ENCODE measurements at places on chromosomes 4 and X.

DNA sequence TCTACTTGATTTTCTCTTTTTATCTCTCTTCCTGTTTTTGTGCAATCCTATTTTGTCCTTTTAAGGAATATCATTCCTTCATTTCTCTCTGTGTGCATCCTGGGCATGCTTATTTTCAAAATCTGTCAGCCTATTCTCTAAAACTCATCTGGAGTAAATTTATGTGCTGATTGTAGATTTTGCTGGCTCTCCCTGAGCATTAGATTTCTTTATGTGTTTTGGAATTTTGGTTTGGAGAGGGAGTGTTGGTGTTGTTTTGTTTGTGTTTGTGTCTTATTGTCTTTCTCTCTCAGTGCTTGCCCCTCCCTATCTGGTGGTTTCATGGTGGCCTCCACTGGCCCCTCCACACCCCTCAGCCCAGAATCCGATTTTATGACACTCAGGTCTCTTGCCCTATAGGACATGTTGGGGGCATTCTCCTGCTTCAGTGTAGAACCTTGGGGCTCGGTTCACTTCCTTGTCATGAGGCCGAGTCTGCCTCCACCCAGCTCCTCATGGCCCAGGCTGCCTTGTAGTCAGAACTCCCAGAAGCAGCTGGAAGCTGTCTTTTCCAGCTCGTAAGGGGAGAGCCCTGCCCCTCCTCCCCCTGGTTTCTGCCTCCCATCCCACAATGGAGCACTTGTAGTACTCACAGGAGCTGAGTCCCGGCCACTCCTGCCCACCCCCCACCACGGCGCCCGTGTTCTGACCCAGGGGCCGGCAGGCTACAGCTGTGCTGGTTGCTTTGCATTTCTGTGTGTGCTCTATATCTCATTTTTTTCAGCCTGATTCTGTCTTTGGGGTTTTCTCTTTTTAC, 24.5 kb upstream of the PJA1 start:
- DNase-seq: no peak

DNA sequence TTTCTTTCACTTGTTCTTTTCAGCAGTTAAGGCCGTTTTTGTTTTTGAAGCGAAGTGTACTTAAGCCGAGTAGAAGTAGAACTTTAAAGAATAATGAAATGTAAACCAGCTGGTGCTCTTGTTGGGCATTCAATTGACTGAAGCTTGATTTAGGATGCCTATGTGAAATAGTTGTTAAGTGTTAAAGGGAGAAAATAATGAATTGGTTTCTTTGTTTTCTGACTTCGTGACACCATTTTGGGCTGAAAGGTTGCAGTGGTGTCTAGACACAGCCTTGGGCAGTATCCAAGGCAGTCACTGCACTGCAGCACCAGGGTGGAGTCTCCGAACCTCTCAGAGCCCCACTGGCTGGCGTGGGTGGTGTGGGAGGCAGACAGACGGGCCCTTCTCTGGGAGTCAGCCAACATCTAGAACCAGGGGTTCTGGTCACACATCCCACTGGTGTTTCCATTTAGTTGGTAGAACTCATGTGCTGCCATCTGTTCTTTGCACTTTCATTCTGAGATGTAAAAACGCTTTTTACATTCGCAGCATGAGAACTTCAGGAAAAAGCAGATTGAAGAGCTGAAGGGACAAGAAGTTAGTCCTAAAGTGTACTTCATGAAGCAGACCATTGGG, 3.5 kb downstream of the UCHL1 start:
- DNase-seq: no peak

DNA sequence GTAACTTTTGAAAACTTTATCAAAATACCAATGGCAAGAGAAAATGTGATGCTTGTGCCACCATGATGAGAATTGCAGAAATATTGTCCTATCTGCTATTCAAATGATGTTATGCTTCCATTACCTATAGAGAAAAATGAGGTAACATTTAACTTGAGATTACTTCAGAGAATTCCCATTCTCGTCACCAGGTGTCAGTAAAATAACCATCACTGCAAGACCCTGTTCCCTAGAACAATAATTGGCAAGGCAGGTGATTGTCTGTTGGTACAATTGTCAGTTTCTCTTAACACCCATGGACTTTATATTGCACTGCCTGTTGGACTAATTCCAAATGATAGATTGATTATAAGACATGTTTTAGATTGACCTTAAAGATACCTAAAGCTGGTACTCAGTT, 179.9 kb downstream of the GABRG1 start:
- no peak for DNase-seq

GRCh38 chrX:20394451-20394850, 127.7 kb upstream of the RPS6KA3 start:
- DNase-seq: no peak

DNA sequence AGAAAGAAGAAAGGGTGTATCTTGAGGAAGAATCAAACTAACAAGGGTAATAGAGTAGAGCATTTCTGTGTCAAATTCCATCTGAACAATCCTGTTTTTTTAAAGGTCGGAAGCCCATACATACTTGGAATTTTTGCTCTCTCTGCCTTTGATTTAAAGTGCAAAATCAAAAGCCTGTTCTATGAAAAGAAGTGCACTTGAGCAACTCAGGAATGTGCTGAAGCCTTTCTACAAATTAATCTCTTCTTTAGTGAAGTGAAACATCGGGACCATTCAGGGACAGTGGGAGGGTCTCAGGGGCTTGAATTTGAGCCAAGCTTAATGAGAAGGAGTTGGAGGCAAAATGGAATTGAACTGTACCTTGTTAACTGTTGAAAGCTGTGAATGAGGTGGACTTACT, 1008.5 kb upstream of the LCORL start:
- no peak for DNase-seq

- peak; percentile 6 for DNase-seq
Measured at GRCh38 chr4:13547485-13548041, 3.3 kb upstream of the NKX3-2 start.

DNA sequence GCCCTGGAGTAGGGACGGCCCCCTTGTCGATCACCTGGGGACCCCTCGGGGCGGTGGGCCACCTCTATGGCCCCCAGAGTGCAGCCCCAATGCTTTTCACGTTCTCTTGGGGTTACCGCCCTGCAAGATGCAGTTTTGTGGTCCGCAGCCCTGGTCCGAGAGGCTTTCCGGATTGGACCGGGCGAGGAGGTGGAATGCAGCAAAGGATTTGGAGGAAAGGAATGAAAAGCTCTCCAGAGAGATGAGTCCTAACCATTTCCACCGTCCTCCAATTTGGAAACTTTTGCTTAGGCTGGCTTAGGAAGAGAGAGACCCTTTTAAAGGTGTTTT, 601 bp downstream of the SLC25A43 start:
- DNase-seq: no peak

GRCh38 chr4:187393531-187394344, 601.8 kb upstream of the ZFP42 start:
- DNase-seq: no peak

DNA sequence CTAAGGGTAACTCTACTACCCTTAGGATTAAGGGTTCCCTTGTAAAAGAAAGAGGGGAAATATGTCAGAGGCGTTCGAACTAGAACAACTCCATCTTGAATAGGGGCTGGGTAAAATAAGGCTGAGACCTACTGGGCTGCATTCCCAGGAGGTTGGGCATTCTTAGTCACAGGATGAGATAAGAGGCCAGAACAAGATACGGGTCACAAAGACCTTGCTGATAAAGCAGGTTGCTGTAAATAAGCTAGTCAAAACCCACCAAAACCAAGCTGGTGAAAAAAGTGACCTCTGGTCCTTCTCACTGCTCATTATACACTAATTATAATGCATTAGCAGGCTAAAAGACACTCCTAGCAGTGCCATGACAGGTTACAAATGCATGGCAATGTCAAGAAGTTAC, 922.0 kb downstream of the DMD start:
- DNase-seq: no peak

- DNase-seq: no peak
Measured at GRCh38 chr4:123747016-123747415, 350.4 kb downstream of the SPRY1 start.

- DNase-seq: no peak
Measured at GRCh38 chr4:99647071-99647470, 10.6 kb downstream of the C4orf54 start.

- DNase-seq: no peak
Measured at GRCh38 chrX:18677161-18677869, 5.4 kb upstream of the RS1 start.

- no peak for DNase-seq
Measured at GRCh38 chr4:120749445-120750151, 172.9 kb downstream of the PRDM5 start.

- DNase-seq: no peak
Measured at GRCh38 chrX:105463473-105463872, 243.0 kb upstream of the TEX13A start.

- DNase-seq: no peak
Measured at GRCh38 chr4:66991521-66991920, 553.8 kb downstream of the CENPC start.

GRCh38 chr4:138513535-138513934, 271.4 kb upstream of the SLC7A11 start:
- DNase-seq: no peak

DNA sequence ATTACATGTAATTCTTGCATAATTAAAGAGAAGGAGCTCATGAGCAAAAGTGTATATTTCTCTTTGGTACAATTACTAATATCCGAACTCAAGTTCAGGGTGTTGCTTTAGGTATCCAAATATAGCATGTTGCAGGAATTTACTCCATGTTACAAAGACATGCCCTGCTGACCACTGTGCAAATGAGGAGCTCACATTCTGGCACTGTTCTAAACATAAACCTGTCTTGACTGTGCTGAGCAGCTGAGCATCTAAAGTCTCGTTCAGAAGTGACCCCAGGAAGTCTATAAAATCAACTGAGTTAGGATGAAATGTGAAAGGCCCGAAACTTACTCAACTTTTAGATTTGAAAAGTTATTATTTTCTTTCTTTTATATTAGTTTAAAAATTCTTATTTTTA, 124.3 kb downstream of the STIM2 start:
- DNase-seq: no peak

DNA sequence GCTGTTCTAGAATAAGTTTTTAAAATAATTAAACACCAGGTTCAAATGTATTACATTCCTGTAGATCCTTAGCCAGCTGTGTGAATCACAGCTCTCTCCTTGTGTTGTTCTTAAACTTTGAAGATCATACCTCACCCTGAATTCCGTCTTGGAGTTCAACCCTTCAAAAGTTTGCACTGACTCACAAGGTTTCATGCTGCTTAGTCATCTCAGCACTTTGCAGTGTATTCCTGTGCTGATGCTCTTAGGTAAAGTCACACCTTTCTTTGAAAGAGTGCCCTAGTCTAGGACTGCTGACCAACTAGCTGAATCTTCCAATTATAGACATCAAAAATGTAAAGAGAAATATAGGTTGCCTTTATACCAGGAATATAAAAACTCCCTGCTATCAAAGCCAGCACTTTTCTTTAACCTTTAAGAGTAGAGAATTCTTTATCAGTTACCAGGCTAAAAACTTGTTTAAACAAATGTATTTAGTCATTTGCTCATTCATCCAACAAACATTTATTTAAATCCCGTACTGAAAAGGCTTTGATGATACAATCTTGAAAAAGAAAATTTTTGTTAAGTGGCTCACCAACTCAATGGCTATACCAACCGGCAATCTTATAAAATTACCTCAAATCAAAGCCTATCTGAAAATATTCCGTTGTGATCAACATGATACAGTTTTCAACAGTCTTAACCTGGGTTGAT, 169.7 kb downstream of the RAP1GDS1 start:
- DNase-seq: no peak

DNA sequence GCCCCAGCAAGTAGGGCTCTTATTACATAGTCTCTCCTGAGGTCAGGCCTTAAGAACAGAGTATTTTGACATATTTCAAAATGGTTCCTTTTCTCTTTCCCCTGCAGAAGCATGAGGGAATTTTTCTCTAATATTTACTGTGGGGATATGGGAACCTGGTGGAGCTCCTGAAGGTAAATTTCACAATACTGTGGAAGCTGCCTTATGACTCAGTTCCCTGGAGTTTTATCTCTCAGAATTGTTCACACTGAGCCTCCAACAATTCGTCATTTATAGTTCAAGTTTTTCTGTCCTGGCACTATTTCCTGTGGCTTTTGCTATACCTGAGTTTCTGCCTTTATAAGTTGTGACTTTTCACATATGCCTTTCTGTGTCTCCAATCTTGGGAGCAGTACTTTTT, 607.2 kb upstream of the NDST4 start:
- DNase-seq: no peak

GRCh38 chr4:123352240-123352945, 44.2 kb upstream of the SPRY1 start:
- DNase-seq: no peak

GRCh38 chr4:660401-660800, 13.7 kb downstream of the ATP5ME start:
- DNase-seq: no peak

GRCh38 chr4:10003666-10004065, 17.6 kb downstream of the SLC2A9 start:
- DNase-seq: no peak

GRCh38 chr4:182380771-182381181, 137.6 kb downstream of the TENM3 start:
- no peak for DNase-seq

DNA sequence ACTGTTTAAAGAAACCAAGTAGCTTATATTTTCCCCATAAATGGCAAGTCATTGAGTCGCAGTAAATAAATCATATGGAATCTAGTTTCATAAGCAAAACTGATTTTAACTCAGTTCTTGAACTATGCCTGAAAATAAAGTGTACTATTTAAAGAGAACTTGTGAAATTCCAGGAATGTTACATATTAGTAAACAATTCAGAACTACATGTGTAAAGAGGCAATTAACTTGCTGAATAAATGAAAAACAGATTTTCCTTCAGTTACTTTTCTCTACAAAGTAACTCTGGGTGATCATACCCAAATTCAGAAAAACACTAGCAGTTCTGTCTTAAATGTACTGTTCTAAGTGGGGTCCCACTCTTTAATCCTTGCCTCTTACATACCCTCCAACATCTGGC, 236.1 kb upstream of the EDNRA start:
- DNase-seq: no peak

DNA sequence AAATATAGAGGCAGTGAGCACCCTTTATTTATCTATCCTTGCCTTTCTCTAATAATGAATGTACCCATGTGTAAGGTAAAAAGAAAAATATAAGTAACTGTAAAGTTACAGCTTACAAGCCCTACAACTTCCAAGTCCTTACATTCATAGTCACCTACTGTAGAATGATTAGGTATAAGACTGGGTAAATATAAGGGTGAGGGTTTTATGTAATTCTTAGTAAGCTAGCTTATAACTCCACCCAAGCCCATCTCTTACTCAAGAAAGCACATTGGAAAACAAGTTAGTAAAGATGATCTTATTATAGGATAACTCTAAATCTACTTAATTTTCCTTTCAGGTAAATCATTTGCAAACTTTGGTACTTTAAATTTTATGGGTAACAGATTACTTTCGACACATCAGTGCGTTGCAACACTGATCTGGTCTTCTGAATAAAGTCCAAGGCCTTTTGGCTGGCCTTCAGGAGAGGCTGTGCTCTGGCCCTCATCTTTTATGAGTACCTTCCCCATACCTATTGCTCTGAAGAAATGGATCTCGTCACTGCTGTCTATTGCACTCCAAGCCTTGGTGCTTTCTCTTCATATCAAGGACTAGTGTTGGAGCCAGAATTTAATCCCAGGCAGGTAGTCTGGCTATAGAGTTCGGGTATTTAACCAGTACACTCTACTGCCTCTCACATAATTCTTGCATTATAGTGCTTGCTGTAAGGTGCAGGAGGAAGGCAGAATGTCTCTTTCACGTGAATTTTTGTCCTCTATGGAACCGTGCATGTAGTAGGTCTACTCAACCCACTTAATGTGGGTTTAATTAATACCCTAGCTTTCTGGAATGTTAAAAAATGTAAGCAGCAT, 443.6 kb upstream of the AR start:
- DNase-seq: no peak
